Stimulated activated CD4-positive, alpha-beta T cell treated with anti-CD3 and anti-CD28 coated beads, Interleukin-1b, Interleukin-23, amount 100 ng/mL, for 1 hour (primary cell): ENCODE measurements at places on chromosomes 4 and X.

DNA sequence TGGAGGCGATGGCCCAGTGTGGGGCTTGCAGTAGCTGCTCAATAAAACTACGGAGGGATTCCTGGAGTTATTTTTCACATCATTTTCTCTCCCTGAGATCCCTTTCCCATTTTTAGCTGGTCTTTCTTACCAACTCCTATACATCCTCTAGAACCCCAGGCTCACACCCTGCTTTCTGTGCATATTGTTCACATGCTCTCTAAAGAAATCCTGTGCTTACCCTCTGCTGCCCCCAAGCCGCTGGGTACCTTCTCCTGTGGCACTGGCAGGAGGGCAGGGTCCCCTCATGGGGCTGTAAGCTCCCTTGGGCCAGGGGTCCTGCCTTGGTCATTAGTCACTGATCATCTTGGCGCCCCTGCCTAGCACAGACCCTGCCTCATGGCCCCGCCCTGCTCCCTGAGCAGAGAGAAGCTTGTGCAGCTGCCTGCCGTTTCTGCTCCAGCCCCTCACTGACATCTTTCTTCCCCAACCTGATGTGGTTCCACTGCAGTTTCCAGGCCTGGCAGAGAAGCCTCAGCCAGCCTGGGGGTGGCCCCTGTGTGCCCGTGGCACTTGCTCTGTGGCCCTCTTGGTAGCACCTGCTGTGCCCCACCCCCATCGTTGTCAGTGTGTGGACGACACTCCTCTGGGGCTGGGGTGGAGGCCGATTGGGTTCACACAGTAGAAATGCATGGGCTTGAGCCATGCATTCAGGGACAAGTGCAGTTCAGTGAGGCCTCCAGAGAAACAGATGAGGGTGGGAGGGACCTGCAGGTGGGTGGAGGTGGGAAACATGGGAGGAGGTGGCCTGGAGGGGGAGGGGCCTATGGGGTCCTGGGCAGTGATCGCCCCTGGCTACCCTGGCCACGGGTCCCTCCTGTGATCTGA is 69.5 kb downstream of the WFS1 start:
- DNase-seq, result no peak

DNA sequence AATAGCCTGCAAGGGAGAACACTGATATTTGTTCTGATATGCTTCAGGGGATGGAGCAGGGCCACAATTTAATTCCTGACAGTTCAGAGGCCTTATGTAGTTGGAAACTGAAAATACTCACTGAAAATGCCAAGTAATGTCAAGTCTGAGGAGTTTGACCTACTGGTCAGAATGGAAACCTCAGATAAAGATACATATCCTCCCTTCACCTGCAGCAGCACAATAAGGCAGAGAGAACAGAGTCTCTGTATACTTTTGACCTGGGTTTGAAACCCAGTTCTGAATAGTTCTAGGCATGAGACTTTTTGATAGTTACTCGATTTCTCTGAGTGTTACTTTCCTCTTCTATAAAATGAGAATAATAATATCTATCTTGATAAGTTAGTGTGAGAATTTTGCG is 65.8 kb upstream of the TRPC5 start:
- no peak for DNase-seq

- DNase-seq, result no peak
These were observed 128.2 kb downstream of the C4orf51 start for GRCh38 chr4:145808021-145808650.

DNA sequence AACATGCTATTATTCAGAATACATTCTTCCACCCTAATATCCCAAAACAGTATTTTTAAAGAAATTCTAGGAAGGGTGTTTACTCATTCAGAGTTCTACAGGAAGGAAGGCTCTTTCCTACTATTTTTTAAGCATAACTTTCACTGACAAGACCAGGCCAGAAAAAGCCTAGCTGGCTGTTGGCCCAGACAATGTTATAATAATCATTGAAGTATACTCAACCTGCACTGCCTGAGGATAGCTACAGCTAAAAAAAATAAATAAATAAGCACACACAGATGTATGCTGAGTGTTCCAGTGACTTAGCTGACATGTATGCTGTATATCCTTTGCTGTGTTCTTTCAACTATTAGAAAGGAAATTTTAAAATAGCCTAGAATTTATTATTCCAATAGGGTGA is 145.8 kb upstream of the SPRY1 start:
- DNase-seq, result no peak

GRCh38 chrX:46662188-46662958 is 88.8 kb downstream of the CHST7 start:
- no peak for DNase-seq

DNA sequence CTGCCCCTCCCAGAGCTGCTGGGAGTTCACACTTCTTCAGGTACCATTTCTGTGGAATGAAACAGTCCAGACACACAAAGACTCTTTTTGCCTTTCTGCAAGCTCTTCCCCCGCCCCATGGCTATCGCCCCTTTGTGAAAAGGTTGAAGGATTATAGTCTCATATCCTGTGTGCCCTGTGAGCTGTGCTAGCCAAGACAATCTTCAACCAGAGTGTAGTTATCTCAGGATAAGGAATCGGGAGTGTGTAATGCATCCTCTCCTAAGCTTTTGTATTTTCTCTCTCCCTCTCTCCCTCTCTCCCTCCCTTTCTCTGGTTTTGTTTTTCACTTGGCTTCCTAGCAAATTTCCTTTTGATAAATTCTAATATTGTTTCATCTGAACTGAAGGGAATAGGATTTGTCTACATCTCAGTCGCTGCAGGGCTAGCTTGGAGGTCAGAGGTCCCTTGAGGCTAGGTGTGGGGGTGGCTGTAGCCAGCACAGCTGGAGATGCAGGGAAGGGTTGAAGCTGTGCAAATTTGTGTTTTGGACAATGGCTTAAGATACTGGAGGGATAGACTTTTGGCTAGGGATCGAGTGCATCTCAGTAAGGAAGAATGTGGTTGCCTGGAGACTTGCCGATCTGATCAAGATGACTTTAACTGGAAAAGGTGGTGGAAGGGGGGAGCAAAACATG is 74.6 kb upstream of the NALF2 start:
- no peak for DNase-seq

- no peak for DNase-seq
These were observed 25.1 kb downstream of the PIR start for GRCh38 chrX:15468036-15468435.

DNA sequence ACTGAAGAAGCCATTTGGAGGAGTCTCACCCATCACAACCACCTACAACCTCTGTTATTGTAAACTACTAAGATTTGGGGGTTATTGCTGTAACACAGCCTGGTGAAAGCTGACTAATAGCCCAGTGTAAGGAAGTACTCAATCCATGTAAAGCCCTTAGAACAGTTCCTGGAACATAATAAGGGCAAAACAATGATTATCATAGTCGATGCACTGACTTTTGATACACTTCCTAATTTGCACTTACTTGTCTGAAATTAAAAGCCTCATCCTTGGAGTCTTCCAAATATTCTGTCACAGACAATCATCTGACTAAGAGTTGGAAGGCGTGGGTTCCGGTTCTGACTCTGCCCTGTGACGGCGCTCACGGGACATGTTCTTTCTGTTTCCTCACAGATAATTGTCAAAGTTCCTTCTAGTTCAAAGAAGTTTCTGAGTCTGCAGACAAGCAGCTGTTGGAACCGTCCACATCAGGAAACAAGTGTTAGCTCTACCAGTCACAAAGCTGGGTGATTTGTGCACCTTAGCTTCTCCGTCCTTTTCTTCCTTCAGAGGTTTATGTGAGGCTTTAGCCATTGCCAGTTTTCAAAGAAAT is 33.4 kb upstream of the RASGEF1B start:
- DNase-seq, result no peak

DNA sequence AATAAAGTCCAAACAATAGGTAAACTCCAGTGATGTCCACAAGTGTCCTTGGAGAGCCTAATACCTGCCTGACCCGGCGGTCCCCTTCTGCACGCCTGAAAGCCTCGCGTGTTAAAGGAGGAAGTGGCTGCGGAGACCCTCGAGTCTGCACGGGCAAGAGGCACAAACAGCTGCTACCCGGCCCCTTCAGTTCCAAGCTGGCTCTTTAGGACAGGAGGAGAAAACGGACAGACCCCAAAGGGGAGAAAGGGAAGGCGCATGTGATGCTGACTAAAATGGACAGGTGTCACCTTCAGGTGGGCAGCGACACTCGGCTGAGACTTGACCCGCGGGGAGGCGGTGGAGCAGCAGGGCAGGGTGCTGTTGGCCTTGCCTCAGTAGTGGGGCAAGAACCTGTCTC is 102.7 kb upstream of the TENM3 start:
- DNase-seq, result no peak

DNA sequence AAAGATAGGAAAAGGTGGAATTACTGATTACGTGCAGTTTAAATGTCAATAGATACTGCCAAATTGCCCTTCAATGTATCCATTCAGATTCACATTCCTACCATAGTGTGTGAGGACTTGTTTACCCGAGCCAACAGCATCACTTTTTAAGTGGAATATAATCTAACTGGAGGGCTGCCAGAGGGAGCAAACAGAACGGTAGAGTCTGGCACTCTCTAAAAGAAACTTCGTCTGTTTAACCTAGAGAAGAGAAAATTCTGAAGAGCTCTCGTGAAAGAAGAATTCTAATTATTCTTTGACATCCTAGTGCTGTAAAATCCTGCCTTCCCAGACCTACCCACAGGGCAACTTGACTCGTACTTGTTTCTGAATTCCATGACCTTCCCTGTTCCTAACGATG is 23.2 kb downstream of the SMIM43 start:
- DNase-seq, result no peak
